ENCODE measurements at places on chromosomes 6 and 20. TPM values are rescaled to one million over a fixed set of nuclear protein-coding genes. Genes with fewer than 3 reads are reported as not detected.

- no peak overlapping the region for H3K27ac ChIP-seq
- H3K36me3 ChIP-seq: peaks cover 8% of the 10 kb centered on the region
- H3K4me3 ChIP-seq: no peak overlapping the region
- DNase-seq: no peak
These were observed 26.0 kb upstream of the PI16 start for GRCh38 chr6:36928547-36928918.

The COX4I2 gene
- total RNA-seq: not detected

The OOEP gene
- not detected for total RNA-seq

DNA sequence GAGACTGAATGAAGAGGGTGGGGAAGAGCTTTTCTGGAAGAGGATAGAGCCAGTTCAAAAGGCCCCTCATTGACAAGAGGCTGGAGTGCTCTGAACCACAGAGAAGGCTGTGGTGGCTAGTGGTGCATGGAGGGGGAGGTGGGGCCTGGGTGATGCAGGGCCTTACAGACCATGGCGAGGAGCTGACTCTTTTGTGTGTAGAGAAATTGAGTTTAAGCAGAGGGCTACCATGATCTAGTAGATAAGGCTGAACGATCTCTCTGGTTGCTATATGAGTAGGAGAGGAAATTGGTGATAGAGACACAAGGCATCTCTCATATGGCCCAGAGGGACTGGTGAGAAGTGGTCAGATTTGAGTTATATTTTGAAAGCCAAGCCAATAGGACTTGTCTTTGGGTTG lies 137.6 kb downstream of the UST start:
- no peak overlapping the region for H3K4me3 ChIP-seq
- H3K27me3 ChIP-seq: no peaks in the 10 kb centered on the region
- H3K27ac ChIP-seq: no peak overlapping the region
- peaks cover 5% of the 10 kb centered on the region for H3K36me3 ChIP-seq
- no peak for DNase-seq

DNA sequence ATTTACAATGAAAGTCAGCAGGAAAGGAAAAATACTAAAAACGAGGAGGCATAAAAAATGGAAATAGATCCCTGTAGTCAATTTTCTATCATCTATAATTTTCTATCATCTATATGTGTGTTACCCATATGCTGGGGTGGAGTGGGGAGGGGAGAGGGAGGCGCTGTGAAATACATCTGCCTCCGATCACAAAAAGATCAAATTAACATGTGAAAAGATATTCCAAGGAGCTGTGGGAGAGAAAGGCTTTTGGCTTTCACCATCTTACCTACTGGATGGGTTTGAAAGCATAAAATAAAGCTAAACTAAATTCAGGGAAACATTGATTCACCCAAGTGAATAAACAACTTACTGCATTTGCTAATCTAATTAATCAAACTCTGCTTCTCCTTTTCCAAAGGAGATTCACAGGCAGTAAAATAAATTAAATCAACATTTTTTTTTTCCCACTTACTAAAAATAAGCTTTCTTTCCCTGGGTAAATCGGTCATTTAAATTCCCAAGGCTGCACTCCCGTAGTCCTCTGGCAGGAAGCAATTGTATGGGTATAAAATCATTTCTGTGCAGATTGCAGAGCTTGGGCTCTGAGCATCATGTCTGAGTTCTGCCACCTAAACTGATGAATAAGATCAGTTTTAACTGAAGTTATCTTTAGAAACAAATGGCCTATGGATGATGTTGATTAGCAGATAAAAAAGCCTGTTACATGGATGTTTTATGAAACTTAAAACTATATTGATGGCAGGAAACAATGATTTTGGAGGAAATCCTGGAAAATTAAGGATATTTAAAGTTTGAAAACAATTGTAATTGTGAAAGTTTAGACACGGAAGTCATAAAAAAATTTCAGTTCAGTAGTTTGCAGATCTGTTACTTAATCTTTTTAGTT lies 147.9 kb downstream of the SOX4 start:
- peaks cover 4% of the 10 kb centered on the region for H3K36me3 ChIP-seq
- H3K27me3 ChIP-seq: no peaks in the 10 kb centered on the region
- H3K4me1 ChIP-seq: peaks cover 55% of the 10 kb centered on the region
- H3K27ac ChIP-seq: peak overlapping the region; percentile 12
- H3K4me3 ChIP-seq: peak overlapping the region; percentile 75

GRCh38 chr20:50399917-50400704 lies 110.1 kb upstream of the PTPN1 start:
- H3K27ac ChIP-seq: peak overlapping the region; percentile 61
- peaks cover 16% of the 10 kb centered on the region for H3K4me1 ChIP-seq
- peaks cover 9% of the 10 kb centered on the region for H3K27me3 ChIP-seq
- peak overlapping the region; percentile 21 for H3K4me3 ChIP-seq
- H3K36me3 ChIP-seq: no peaks in the 10 kb centered on the region

GRCh38 chr20:47125758-47126591 lies 230.5 kb downstream of the ZMYND8 start:
- peak overlapping the region; percentile 79 for H3K27ac ChIP-seq
- H3K4me1 ChIP-seq: peaks cover 23% of the 10 kb centered on the region
- H3K27me3 ChIP-seq: no peaks in the 10 kb centered on the region
- H3K4me3 ChIP-seq: peak overlapping the region; percentile 4

Measured in type B pancreatic cell (in vitro differentiated cells).